ENCODE measurements at places on chromosomes 4 and X. TPM values are rescaled to one million over a fixed set of nuclear protein-coding genes. Genes with fewer than 3 reads are reported as not detected.

SUPT20HL1 gene
- total RNA-seq, result not detected

TGIF2LX gene
- total RNA-seq, result not detected

EGF gene
- 0.24 TPM for total RNA-seq

BTC gene
- total RNA-seq, result 1.4 TPM

SLC34A2 gene
- 4.9 TPM for total RNA-seq

CWH43 gene
- 34.5 TPM for total RNA-seq

CXCL10 gene
- total RNA-seq, result 0.32 TPM
